ENCODE measurements at places on chromosomes 16 and 17.
A peak's percentile ranks its signal among the peaks of the same experiment; 100 is the strongest.

- no peak for DNase-seq
These were observed 1.8 kb downstream of the CFAP119 start for GRCh38 chr16:30760001-30760559.

DNA sequence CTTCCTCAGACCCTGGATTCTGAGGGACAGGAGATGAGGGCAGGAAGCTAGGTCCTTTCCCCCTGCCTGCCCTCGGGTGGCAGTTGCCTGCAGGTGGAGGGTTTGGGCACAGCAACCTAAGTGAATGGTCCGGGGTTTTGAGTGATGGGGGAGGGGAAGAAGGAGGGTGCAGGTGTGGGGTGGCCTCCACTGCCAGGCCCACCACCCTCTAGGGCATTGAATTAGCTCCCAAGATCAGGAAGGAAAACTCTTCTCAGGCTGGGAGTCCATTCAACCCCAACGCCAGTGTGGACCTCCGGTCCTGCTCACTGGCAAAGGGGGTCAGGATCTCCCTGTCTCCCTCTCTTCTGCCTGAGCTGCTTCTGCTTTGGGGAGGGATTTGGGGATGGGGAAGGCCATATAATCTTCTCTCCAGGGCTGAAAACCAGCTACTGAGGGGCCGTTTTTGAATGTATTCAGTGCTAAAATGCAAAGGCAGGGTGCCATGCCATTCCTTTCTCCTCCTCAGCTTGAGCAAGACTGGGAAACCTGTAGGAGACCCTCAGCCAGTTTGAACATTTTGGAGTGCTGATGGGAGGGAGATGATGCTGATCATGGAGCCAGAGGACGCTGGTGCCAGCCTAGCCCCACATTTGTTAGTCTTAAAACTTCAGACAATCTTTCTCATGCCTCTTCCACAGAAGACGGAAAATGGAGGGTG, 18.8 kb downstream of the GRB7 start:
- no peak for DNase-seq

GRCh38 chr17:4635823-4636375, 5.6 kb downstream of the ALOX15 start:
- no peak for DNase-seq

GRCh38 chr16:6835516-6835915, 497.1 kb upstream of the RBFOX1 start:
- DNase-seq: no peak

- peak; percentile 45 for DNase-seq
These were observed 38.4 kb downstream of the UTP18 start for GRCh38 chr17:51298508-51299371.

- no peak for DNase-seq
These were observed 484 bp upstream of the NUDT7 start for GRCh38 chr16:77721752-77722308.

GRCh38 chr17:60941028-60941427, 263.4 kb downstream of the BCAS3 start:
- DNase-seq: peak; percentile 90

DNA sequence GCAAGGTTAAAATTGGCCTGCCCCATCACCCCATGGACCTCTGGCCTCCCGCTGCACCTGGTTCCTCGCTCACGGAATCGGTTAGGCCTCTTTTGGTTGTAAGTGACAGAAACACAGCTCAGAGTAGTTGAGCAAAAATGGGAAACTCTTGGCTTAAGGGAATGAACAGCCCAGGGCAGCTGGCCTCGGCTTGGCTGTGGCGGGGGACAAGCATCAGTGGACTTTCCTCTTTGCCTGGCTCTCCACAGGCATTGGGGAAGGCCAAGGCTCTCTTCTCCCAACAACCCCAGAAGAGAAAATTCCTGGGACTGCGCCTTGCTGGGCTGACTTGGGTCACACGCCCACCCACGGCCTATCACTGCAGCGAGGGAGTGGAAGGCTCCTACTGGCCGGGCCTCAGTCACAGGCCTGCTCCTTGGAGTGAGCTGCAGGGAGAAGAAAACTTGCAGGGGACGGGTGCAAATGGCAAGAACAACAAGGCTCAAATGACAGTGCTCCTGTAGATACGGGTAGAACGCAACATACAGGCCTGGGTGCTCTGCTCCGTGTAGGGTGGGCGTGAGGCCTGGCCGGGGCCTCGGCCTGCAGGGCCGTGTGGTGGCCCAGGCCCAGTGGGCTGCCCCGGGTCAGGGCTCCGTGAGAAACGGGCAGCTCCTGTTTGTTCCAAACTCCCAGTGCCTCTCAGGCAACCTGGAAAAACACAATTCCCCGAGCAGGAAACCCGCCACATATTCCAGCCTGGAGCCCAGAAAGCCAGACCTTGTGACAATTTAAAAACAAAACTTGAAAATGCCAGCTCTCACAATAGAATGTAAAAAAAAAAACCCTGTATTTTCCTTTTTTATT, 25.0 kb upstream of the ATP2A3 start:
- no peak for DNase-seq

DNA sequence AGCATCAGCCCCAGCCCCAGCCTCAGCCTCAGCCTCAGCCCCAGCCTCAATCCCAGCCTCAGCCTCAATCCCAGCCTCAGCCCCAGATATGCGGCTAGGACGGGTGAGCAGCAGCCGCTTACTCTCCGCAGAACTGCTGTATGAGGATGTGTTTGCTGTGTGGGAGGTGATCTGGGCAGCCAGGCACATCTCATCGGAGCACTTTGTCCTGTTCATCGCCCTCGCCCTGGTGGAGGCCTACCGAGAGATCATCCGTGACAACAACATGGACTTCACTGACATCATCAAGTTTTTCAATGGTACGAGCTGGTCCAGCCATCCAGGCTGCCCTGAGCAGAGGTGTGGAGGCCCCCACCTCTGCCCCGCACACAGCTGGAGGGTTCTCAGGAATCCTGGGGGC, 22.0 kb downstream of the MNT start:
- no peak for DNase-seq

GRCh38 chr17:45009676-45010467, 41.6 kb downstream of the DCAKD start:
- no peak for DNase-seq

DNA sequence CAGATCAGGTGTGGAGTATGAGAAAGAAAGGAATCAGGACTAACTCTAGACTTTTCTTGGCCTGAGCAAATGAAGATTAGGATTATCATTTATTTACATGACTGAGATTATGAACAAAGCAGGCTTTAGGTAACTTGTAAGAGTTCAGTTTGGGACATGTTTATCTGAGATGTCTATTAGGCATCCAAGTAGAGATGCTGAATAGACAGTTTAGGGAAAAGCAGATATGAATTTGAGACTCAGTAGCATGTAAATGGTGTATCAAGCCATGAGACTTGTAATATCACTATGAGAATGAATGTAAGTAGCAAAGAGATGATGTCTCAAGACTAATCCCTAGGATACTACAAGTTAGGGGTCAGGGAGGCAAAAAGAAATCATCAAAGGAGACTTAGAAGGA, 8.6 kb upstream of the HS3ST2 start:
- DNase-seq: no peak

GRCh38 chr17:51951741-51952140, 206.8 kb downstream of the CA10 start:
- no peak for DNase-seq

DNA sequence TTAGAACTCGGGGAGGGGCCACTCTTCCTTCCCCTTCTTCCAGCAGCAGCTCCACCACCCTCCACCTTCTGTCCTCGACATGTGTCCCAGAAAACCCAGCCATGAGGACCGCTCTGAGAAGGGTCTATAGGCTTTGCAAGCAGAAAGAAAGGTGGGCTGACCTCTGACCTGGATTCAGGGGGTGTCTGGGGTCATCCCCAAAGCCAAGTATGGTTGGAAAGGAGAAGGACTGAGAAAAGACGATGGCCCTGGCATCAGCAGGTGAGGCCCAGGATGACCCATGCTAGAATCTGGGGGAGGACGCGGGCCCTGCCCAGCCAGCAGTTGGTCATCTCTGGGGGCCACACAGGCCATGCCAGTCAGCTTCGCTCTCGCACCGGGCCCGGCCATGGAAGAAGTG, 6.1 kb upstream of the SMIM5 start:
- no peak for DNase-seq

DNA sequence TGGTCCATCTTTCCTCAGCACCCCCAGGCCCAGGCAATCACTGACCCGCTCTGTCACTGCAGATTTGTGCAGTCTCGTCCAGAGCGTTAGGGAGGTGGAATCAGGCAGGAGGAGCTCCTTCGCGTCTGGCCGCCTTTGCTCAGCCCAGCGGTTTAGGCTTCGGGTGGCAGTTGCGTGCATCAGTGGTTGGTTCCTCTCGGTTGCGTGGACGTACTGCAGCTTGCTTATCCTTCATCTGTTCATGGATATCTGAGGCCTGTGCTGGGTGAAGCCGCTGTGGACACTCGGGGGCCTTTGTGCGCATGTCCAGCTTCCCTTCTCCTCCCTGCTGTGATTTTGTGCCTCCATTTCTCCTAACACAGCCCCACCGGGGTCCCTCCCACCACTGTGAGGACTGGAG, 4.7 kb upstream of the P2RX1 start:
- DNase-seq: no peak

- peak; percentile 49 for DNase-seq
These were observed 52.3 kb upstream of the LGALS9 start for GRCh38 chr17:27578718-27579085.

GRCh38 chr17:57275071-57275764, 18.9 kb downstream of the MSI2 start:
- no peak for DNase-seq

DNA sequence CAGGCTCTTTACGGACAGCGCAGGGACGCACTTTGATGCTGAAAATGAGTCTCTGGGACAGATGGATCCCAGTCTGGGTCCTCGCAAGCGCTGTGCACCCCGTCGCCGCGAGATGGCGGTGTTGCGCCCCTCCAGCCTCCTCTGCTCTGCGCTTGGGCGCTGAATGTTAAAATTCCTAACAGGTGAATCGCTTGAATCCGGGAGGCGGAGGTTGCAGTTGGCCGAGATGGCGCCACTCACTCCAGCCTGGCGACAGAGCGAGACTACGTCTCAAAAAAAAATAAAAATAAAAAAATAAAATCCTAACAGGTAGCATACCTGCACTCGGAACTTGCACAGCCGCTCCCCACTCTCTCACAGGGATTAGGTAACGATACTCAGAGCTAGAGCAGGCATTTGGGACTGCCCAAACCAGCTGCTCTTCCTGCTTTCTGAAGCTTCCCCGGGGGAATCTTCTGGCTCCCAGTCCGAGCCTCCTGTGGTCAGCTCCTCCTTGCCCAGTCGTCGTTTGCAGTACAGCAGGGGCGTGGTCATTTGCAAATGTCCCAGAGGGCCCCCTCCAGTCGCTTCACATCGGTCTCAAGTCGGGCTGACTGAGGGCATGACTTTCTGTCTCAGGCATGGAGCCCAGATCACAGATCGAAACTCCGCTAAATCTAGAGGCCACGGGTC, 26.2 kb upstream of the OSGIN1 start:
- DNase-seq: peak; percentile 62

Measured in astrocyte of the spinal cord (primary cell).